Iris pigment epithelial cell (primary cell): ENCODE measurements at places on chromosomes 12 and 14.

- DNase-seq = no peak
Measured at GRCh38 chr12:32302218-32303173, 96.9 kb upstream of the FGD4 start.

- DNase-seq = no peak
Measured at GRCh38 chr14:72614365-72614764, 279.5 kb downstream of the DPF3 start.

DNA sequence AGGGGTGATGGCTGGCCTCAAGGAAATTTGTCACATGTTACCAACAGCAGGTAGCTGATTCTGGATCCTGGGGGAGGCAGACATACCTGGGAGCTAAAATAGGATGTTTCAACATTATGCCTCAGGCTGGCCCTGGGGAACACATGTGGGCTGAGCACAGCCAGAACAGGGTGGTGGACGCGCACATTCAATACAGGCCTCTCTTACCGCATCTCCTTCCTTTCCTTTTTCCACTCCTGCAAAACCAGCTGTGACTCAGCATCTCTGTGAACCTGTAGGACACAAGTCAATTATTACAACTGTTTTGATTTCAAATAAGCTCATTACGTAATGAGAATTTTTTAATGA, 61.0 kb downstream of the NT5DC3 start:
- DNase-seq = peak; percentile 87

- DNase-seq = peak; percentile 61
Measured at GRCh38 chr12:13101821-13102375, 1.6 kb downstream of the GSG1 start.

DNA sequence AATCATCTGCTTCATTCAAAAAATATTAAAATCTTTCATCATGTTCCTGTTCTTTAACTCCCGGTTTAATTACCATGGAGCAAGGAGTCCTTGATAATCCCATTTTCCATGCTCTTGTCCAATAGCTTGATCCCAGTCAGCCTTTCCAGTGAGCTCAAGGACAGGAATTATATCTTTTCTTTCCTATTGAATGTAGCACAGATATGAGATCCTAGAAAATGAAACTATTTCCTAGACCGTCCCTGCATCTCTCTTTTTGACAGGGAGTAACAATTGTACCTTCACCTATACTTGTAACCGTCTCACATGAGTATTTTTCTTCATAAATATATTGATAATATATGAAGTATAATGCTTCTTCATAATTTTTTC, 35.6 kb downstream of the PIK3C2G start:
- DNase-seq = no peak

DNA sequence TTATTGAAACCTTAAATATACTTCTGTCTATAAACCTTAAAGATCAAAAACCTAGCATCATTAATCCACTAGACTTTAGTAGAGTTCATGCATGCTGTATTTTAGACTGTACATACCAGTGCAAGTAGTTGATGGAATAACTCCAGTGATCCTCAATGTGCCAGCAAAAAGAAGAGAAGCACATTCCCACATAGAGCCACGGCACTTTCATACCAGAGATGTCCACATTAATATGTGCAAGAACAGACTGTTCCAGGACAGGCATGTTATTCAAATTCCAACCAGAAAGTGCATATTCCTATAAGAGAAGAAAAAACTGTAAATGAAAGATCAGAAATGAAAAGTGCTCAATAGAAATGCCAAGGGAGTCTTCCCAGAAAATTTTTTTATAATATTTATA, 55.0 kb downstream of the KDM5A start:
- peak; percentile 58 for DNase-seq

- no peak for DNase-seq
Measured at GRCh38 chr14:53591816-53592215, 364.8 kb downstream of the BMP4 start.

- no peak for DNase-seq
Measured at GRCh38 chr14:62939970-62940369, 105.3 kb downstream of the KCNH5 start.

- DNase-seq = no peak
Measured at GRCh38 chr12:117000316-117000715, 89.6 kb downstream of the FBXW8 start.

DNA sequence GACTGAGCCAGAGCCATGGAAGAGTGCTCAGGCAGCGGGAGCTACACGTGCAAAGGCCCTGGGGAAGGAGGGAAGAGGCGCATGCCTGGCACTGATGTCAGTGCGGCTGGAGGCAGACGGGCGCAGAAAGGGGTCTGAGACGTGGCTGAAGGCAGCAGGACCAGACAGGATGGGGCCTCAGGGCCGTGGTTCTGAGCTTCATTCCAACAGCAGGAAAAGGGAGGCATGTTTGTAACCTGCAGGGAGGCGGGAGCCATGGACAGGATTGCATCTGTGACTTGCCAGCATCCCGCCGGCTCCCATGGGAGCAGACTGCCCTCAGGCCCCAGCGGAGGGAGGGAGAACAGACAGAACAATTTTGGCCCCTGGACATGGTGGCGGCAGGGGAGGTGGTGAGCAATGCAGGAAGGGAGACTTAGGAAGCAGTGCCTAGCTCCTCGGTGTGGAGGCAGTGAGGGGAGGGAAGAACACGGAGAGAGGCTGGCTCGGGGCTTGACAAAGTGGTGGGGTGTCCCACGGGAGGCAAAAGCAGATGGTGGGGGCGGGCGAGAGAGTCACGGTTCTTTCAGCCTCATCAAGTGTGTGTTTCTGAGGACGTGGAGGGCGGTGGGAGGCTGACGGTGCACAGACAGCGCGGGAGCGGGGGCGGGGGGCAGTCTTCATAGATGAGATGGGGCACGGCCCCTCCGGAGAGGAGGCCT, 33.3 kb upstream of the INF2 start:
- no peak for DNase-seq

DNA sequence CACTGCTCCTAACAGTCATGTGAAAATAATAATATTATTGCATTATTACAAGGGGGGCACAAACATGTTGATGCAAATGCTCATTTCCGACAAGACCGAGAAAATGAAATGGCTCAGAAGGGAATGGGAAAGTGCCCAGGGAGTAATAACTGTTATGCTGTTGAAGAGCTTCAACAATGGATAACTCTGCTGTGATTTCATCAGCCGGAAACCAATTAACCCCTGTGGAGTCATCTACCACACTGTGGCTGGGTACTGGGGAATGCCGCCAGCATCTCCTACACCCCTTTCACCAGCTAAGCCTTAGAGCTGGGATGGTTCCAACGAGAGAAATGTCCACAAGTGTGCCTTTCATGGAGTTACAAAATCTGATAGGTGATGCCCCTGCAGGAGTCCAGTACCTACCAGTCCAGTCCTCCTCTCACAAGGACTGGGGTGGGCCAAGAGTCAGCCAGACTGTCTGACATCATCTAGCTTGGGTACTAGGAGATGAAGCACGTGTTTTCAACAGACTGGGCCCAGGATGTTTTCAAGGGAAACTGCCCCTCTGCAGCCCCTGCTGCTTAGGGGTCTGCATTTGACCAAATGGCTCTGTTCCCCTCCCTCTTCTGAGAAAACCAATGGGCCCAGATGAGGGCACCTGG, 509.3 kb upstream of the CCDC196 start:
- DNase-seq = peak; percentile 8

DNA sequence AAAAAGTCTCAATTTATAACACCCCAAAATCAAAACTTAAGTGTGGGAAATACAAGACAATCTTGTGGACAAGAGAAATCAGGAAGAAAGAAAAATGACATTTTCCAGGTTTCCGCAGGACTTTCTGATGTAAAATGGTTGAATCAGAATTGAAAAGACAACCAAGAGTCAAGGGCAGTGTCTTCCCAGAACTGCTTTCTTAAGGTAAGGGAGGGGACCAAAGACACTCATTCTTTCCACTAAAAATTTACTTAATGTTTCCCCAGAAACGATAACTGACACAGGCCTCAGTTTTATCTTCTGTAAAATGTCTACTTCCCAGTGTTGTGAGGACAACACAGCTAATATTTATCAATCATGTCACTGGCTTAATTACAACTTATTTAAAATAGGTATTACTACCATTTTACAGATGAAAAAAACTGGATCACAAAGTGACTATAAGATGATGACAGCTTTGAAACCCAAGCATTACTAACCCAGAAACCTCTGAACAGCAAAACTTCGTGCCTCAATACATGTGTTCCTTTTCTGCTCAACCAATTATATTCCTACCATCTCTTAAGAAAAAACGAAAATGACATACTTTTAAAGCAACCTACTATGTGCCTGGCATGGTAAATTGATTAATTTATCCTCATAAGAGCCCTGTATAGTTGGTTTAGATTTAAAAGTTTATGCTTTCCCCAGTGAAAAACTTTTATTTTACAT, 4.6 kb downstream of the SINHCAF start:
- no peak for DNase-seq

- DNase-seq = no peak
Measured at GRCh38 chr12:1838994-1839365, 18.6 kb downstream of the LRTM2 start.

- DNase-seq = no peak
Measured at GRCh38 chr14:61253064-61253738, 27.9 kb downstream of the TMEM30B start.

DNA sequence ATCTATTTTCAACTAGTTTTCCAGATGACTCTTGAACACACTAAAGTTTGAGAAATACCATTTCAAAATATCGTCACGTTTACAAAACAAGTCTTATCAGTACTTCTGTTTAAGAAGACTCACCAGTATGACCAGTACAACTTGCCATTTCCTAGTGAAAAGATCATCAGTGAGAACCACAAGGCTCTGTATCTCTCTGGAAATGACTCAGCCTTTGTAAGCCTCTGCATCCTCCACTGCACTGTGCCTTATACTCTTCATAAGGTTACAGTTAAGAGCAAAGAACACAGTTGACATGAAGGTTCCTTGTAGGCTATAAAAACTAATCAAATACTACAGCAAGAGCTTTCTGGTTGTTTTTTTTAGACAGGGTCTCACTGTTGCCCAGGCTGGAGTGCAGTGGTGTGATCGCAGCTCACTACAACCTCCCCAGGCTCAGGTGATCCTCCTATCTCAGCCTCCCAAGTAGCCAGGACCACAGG, 5.7 kb upstream of the VTI1B start:
- DNase-seq = peak; percentile 98

- DNase-seq = no peak
Measured at GRCh38 chr14:25237845-25238244, 187.9 kb upstream of the STXBP6 start.

DNA sequence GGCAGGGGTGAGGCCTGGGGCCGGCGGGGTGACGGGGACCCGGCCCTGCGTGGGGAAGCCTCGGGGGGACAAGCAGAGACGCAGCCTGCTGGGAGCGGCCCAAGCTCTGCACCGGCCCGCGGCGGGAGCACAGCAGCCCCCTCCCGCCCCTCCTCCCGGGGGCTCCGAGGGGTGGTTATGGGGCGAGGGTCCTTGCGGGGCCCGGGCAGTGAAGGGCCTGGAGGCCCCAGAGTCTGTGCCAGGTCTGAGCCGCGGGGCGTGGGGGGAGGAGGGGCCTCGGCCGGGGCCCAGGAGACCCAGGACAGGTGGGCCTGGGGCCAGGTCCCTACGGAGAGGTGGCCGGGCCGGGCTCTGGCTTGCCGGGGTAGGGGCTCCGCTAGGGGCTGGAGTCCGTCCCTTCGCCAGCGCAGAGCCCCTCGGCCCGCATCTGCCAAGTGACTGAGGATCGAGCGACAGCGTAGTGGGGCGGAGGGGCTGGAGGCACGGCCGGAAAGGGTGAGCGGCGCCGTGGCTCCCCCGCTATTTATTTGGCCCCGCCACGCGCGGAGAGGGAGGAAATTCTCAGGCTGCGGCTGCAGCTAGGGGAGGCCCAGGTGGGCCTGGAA, 495 bp downstream of the TMEM121 start:
- DNase-seq = no peak

- DNase-seq = no peak
Measured at GRCh38 chr12:94770791-94771190, 120.4 kb upstream of the TMCC3 start.

DNA sequence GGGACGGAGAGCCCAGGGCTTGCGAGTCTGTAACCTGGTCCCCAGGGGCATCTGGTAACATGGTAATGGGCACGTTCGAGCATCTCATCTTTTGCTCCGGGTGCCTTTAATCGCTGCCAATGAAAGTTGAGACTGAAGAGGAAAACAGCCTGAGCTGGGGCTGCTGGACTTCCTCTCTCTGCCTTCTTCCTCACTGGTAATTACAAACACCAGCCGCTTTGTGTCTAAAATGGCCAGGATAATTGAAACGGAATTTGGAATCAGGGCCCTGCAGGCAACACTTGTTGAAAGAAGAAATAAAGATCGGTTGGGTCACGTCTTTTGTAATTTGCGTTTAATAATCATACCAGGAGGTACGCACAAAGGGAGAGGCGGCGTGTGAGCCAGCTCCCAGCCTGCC, 51.5 kb upstream of the GPATCH2L start:
- no peak for DNase-seq

DNA sequence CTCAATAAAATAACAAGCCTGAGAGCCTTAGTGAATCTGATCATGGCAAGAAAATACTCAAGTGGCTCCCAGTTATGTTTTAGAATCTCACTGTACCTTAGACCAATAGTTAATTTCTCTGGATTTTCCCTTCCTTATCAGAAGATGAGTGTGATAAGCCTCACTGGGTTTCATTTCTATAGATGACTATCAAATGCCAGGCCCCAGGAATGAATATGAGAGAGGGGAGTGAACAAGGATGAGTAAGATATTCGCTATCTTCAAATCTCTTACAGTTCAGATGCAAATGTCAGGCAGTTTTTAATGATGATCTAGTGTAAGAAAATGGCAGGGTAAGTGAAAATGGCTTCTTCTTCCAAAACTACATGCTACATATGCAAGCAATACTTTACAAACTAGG, 26.1 kb upstream of the OR10P1 start:
- no peak for DNase-seq

- peak; percentile 94 for DNase-seq
Measured at GRCh38 chr14:85528080-85528896, 1.7 kb upstream of the FLRT2 start.

GRCh38 chr14:99038431-99038820, 233.6 kb downstream of the BCL11B start:
- DNase-seq = peak; percentile 14
